ENCODE measurements at places on chromosomes 1 and 21. TPM values are rescaled to one million over a fixed set of nuclear protein-coding genes. Genes with fewer than 3 reads are reported as not detected.

- H3K27ac ChIP-seq = peak within 1 kb of the TSS; percentile 5
- no peaks in the 10 kb centered on the region for H3K36me3 ChIP-seq
- H3K4me1 ChIP-seq = peaks cover 8% of the 10 kb centered on the region
- peak within 1 kb of the TSS; percentile 27 for H3K4me3 ChIP-seq
- no peaks in the 10 kb centered on the region for H3K27me3 ChIP-seq
- peak; percentile 91 for DNase-seq
Measured at GRCh38 chr1:169586395-169587255, at the start of gene F5. Gene F5 (minus strand): TSS chr1:169586481. CDS start chr1:169586386, 95 bp downstream.

The IGSF21 gene
- total RNA-seq = not detected

The ETNK2 gene
- 7.6 TPM for total RNA-seq

- no peaks in the 10 kb centered on the region for H3K4me1 ChIP-seq
- no peak for DNase-seq
- no peak overlapping the region for H3K4me3 ChIP-seq
- peaks cover 98% of the 10 kb centered on the region for H3K36me3 ChIP-seq
Measured at GRCh38 chr1:11134251-11134897, 34.7 kb upstream of the EXOSC10 start.

GRCh38 chr1:219126377-219126776 is 47.3 kb upstream of the LYPLAL1 start:
- H3K27ac ChIP-seq = no peak overlapping the region
- no peaks in the 10 kb centered on the region for H3K27me3 ChIP-seq
- DNase-seq = no peak
- no peak overlapping the region for H3K4me3 ChIP-seq
- no peaks in the 10 kb centered on the region for H3K4me1 ChIP-seq

The CD2 gene
- not detected for total RNA-seq

GRCh38 chr1:12102066-12102465 is 39.0 kb downstream of the TNFRSF8 start:
- H3K27ac ChIP-seq = no peak overlapping the region
- no peaks in the 10 kb centered on the region for H3K4me1 ChIP-seq
- no peaks in the 10 kb centered on the region for H3K36me3 ChIP-seq
- DNase-seq = no peak
- H3K4me3 ChIP-seq = no peak overlapping the region

- DNase-seq = no peak
- H3K27me3 ChIP-seq = peaks cover 3% of the 10 kb centered on the region
- H3K27ac ChIP-seq = no peak overlapping the region
- H3K4me3 ChIP-seq = no peak overlapping the region
- peaks cover 34% of the 10 kb centered on the region for H3K4me1 ChIP-seq
Measured at GRCh38 chr1:30803562-30803961, 46.0 kb upstream of the LAPTM5 start.

DNA sequence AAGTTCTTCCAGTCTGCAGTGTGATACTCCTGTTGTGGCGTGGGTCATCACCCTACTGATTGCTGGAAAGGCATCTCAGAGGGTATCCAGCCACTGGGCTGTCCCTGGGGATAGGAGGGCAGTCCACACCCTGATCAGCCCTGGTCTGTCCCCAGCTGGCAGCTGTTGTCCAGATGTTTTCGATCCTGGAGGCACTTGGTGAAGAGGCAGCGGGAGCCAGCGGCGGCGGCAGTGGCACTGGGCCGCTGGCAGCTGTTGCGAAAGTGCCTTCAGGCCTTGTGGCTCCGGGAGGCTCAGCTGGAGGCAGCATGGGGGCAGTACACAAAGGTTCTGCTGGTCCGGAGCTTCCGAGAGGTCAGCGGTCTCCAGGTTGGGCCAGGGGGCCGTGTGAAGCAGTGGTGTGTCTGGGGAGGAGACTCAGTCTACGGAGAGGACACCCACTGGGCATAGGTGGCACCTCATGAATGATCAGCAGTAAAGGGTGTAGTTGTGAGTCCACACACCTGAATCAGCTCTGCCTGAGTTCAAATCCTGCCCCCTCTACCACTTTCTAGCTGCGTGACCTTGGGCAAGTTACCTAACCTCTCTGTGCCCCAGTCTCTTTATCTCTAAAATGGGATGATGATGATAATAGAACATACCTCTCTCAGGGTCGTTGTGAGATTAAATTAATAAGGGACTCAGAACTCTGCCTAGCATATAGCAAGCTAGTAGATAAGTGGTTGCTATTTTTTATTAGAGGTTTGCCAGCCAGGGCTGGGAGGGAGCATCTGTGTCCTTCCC is 6.1 kb downstream of the C1orf167 start:
- no peak for DNase-seq
- no peak overlapping the region for H3K4me3 ChIP-seq
- H3K4me1 ChIP-seq = no peaks in the 10 kb centered on the region
- no peaks in the 10 kb centered on the region for H3K27me3 ChIP-seq
- no peak overlapping the region for H3K27ac ChIP-seq
- no peaks in the 10 kb centered on the region for H3K36me3 ChIP-seq

DNA sequence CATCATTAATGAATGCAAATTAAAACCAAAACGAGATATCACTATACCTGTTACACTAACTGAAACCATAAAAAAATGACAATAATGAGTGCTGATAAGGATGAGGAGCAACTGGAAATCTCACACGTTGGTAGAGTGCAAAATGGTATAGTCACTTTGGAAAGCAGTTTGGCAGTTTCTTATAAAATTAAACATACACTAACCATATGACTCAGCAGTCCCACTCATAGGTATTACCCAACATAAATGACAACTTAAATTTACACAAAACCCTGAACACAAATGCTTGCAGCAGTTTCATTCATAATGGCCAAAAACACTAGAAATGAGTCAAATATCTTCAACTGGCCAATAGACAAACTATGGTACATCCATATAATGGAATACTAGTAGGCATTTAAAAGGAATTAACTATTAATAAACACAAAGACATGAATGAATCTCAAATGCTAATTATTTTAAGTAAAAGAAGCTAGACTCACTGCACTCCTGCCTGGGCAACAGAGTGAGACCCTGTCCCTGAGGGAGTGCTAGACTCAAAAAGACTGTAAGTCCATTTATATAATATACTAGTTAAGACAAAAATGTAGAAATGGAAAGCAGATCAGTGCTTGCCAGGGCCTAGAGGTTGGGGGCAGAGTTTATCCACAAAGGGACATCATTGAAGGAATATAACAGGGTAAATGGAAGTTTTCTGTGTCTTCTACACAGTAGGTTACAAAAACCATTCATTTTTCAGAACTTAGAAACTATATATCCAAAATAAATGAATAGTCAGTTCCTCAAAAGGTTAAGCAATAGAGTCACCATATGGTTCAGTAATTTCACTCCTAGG is 77.4 kb downstream of the EIF4G3 start:
- no peaks in the 10 kb centered on the region for H3K36me3 ChIP-seq
- H3K4me1 ChIP-seq = no peaks in the 10 kb centered on the region
- DNase-seq = no peak
- no peak overlapping the region for H3K4me3 ChIP-seq
